Smooth muscle cell of trachea (primary cell): ENCODE measurements at places on chromosomes 6 and 20. TPM values are rescaled to one million over a fixed set of nuclear protein-coding genes. Genes with fewer than 3 reads are reported as not detected.

IBTK gene
- 41.7 and 71.0 TPM in 2 replicates for total RNA-seq

GABBR1 gene
- total RNA-seq, result 15.5 and 16.3 TPM in 2 replicates

HMGN4 gene
- total RNA-seq, result 79.7 and 106 TPM in 2 replicates

C20orf141 gene
- total RNA-seq, result 0.50 TPM in 1 of 2 replicates, not detected in the other

EDN1 gene
- 0.33 and 0.87 TPM in 2 replicates for total RNA-seq

CABLES2 gene
- total RNA-seq, result 1.0 and 1.7 TPM in 2 replicates

ARMH2 gene
- total RNA-seq, result not detected in 2 replicates

PGC gene
- total RNA-seq, result not detected in 2 replicates

KIF25 gene
- total RNA-seq, result not detected in 2 replicates

CD24 gene
- total RNA-seq, result 0.33 and 1.9 TPM in 2 replicates

DPPA5 gene
- total RNA-seq, result not detected in 2 replicates

HUS1B gene
- total RNA-seq, result 0.99 and 1.2 TPM in 2 replicates

UST gene
- 18.2 and 34.9 TPM in 2 replicates for total RNA-seq

STMND1 gene
- not detected in 2 replicates for total RNA-seq

TMEM200A gene
- 44.5 and 62.5 TPM in 2 replicates for total RNA-seq

BPIFA1 gene
- total RNA-seq, result not detected in 2 replicates

RWDD2A gene
- total RNA-seq, result 3.3 and 3.9 TPM in 2 replicates

TPD52L1 gene
- 4.9 and 10.8 TPM in 2 replicates for total RNA-seq

FAM209B gene
- not detected in 2 replicates for total RNA-seq
